ENCODE measurements at places on chromosomes 2 and 18.

GRCh38 chr2:184402381-184402780, 195.9 kb upstream of the ZNF804A start:
- DNase-seq: no peak

- DNase-seq: no peak
These were observed 170.1 kb upstream of the THUMPD2 start for GRCh38 chr2:39949131-39949530.

GRCh38 chr2:233013027-233013461, at the start of gene NGEF:
Gene NGEF, minus strand, starts transcription at chr2:233013256. Its CDS starts 38,366 bp downstream, at chr2:232974890.
- no peak for DNase-seq

DNA sequence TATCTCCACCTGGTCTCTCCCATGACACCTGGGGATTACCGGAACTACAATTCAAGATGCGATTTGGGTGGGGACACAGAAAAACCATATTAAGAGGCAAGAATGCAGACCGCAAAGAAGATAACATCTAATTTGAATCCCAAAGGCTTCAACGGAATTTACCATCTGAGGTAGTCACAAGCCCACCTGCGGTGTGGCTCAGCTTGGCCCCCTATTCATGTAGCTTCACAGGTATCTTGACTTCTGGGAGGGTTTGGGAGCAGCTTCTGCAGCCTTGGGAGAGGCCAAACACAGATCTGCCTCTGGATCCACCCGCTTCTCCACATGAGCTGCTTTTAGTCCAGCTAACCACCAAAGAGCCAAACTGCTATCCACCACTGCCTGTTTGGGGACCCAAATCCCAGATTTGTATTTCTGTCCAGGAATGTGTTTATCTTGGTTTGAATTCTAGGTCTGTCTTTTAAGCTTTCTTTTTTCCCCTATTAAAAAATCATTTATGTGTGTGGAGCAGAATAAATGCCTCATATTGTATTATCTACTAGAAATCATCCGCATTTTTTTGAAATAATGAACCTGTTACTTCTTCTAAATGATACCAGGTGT, 247.6 kb downstream of the DLGAP1 start:
- DNase-seq: no peak

GRCh38 chr18:3903337-3903736, 453.4 kb downstream of the TGIF1 start:
- DNase-seq: no peak
